GM19239 (cell line): ENCODE measurements at places on chromosomes 7 and 10.

GRCh38 chr7:93327006-93327633, 95.0 kb downstream of the VPS50 start:
- DNase-seq, result no peak

GRCh38 chr7:95972523-95972922, 200.2 kb downstream of the DYNC1I1 start:
- DNase-seq, result no peak

GRCh38 chr7:145106001-145106400, 270.1 kb upstream of the TPK1 start:
- DNase-seq, result no peak

DNA sequence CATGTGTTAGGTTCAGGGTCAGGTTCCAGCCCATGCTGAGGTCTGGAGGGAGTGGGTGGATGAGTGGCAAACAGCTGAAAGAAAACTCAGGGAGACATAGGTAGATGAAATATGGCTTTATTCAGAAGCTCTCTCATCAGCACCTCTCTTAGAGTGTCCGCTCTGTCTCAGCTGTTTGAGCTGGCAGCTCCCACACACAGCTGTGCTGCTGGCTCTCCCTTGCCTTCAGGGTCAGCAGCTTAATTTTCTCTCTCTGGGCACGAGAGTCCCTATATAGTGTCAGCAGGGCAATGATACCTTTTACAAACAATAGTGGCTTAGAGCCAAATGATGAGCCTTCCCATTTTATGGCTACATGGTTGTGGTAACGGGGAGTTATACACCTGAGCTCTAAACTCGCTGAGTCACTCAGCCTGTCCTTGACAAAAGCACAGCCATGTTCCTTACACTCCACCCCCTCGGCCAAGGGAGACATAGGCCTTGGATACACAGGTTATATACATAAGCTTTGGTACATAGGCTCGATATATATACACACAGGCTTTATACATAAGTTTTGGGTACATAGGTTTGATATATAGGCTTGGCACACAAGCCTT, 10.4 kb downstream of the RNF133 start:
- DNase-seq, result no peak

DNA sequence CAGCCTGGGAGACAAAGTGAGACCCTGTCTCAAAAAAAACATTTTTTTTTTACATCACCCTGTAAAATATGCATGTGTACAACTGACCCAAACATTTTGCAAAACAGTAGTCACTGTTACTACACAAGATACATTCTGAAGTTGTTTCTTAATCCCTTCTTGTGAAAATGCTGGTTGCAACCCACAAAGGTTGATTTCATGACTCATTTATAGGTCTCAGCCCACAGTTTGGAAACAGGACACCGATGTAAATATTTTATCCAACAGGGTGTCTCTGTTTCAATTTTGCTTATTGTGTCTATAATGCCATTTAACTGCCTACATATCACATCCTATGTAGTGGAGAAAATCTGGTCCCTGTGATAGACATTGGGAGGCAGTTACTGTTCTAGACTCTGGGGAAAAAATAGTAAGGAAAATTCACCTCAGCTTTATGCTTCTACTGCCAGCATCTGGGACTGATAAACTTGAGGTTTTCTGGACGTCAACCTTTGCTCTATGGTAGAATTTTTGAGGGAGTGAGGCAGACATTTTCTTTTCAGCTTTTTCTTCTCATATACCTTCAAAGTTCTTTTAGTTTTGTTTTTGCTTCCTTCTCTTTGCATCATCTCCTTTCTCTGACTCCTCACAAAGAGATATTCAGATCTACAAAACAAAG, 1.6 kb upstream of the RAB19 start:
- DNase-seq, result no peak

GRCh38 chr10:100923580-100923979, 10.8 kb downstream of the SLF2 start:
- DNase-seq, result no peak

- no peak for DNase-seq
Observed at GRCh38 chr7:140435252-140435895, 31.5 kb downstream of the RAB19 start.

- peak; percentile 59 for DNase-seq
Observed at GRCh38 chr7:518630-519483, 789 bp downstream of the PDGFA start.

GRCh38 chr10:101561068-101561915, 26.8 kb downstream of the POLL start:
- no peak for DNase-seq

DNA sequence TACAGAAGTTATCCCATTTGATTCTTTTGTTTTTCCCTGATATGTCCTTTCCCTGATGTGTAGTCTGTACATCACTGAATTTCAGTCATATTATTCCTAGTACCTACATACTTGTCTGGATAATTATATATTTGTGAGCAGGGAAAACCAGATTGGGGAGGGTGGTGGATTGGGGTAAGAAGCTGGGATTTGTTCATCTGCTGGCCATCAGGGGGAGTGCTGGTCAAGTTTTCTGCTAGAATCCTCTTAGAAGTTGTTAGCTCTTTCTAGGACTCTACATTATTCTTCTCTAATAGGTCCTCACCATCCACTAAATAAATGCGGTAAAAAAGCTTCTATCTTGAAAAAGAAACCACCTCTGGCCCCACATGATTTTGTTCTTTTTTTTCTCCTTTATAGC, 232.7 kb upstream of the TAC1 start:
- DNase-seq, result peak; percentile 4

DNA sequence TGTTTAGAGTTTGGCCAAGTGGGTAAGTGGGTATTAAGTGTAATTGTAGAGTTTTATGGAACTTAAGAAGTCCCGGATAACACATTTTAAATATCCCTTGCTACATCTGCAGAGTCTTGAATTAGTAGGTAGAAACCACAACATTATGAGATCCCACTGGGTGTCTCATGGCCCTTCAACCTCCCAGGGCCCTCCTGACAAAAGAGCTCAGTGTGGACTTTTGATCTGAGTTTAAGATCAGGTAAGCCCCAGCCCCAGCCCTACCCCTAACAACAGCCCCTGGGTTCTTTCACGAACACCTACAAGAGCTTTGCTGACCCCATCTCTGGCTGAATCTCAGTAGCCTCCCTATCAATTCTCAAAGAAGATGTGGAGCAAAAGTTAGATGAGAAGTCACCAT, 65.4 kb upstream of the STK17A start:
- no peak for DNase-seq

DNA sequence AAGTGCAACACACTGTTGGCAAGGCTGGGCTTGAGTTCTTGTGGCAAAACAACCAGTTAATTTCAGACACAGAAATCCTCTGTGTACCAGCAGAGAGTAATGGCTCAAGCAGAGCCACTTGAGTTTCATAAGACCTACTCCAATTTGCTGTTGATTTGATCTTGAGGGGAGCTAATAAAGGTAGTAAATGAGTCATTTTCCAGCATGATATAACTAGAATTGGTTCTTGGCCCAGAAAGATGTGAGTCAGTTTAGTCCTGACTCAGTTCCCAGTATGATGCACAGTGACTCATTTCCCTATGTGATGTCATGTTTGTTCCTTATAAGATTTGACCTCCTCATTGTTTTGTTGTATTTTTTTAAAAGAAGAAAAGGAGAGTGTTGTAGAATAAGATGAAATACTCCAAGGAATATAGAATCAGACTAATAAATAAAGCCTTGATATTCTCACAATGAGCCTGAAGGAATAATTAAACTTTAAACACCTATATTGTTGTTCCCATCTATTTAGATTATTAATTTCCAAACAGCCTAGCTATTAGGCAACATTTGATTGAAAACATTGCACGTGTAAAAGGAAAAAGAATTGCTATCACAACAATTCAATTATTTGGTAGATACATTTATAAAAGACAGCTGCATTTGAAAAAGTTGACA, 186.2 kb downstream of the REEP3 start:
- DNase-seq, result no peak

DNA sequence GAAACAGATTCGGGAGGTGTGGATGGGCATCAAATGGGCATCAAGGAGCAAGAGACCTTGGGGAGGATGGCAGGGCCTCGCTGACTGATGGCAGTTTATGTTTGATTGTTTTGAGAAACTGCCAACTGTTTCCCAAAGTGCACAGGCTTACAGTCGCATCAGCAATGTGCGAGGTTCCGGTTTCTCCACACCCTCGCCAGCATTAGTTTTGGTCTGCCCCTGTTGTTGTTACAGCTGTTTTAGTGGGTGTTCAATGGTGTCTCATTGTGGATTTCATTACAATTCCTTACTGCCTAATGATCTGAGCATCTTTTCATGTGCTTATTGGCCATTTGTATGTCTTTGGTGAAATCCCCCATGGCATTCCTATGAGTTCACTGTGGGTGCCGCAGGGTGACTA, 24.4 kb downstream of the AKR1E2 start:
- no peak for DNase-seq

DNA sequence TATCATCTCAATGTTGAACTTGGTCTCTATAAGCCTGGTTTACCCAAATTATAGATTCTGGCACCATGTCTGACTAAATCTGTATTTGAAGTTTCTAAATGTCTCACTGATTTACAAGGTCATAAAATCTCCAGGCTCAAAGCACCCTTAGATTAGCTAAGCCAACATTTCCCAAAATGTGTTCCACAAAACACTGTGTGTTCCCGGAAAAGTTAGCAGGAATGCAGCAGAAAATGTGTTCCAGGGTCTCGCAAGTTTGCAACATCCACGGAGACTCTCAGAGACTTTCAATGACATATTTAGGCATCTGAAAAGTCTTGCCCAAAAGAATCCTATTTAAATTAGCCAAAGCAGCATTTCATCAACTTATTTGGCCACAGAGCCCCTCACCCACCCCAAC, 91.9 kb downstream of the SORBS1 start:
- no peak for DNase-seq
